ENCODE measurements at places on chromosomes 7 and 10.

DNA sequence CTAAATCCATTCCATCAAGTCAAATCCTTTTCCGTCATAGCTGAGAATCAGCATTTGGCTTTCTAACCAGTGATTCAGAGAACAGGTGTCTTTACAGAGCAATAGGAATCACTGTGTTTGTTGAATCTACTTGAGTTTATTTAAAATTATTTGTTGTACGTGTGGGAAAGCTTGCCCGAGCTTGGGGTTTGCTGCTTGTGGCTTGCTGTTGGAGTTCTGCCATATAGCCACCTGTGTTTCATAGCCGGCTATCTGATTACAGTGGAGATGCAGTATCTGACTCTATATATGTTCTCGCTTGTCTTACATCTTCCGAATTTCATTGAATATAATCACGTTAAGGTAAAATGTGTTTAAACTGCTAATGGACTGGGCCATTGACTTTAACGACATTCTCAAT, 274.3 kb upstream of the MKI67 start:
- no peak for DNase-seq

GRCh38 chr7:127760436-127761031, 108.5 kb downstream of the SND1 start:
- DNase-seq = no peak

DNA sequence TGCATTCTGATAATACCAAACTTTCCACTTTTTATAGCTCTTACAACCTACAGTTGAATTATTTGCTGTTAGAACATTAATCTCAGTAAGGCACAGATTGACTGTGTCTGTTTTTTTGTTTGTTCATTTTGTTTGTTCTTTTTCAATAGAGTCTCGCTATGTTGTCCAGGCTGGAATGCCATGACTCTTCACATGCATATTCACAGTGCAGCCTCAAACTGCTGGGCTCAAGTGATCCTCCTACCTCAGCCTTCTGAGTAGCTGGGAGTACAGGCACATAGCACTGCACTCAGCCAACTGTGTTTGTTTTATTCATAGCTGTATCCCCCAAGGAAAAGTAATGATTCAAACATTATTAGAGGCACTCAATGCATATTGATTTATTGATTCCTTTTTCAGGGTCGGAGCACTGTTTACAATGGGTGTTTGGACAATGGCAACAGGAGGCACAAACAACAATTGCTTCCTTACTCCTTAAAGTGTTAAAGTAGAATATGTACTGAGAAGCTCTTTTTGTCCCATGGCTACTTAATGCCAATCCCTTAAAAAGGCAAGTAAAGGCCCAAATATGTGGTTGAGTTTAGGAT, 61.1 kb downstream of the SNX13 start:
- DNase-seq = no peak

DNA sequence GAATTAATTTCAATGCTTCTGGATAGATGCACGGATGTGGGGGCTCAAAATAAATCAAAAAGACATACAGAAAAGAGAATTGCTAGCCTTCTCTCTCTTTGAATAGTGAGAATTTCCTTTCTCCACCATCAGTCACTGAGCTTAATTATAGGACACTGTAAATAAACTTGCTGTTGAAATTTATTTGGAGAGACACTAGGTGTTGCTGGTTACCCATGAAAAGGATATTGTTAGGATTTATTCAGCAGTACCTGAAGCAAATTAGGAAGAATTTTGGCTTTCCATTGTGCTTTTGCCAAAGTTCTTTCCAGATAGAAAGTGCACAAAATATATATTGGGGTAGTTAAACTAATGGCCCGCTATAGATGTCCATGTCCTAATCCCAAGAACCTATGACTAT, 27.6 kb downstream of the GCC1 start:
- no peak for DNase-seq

DNA sequence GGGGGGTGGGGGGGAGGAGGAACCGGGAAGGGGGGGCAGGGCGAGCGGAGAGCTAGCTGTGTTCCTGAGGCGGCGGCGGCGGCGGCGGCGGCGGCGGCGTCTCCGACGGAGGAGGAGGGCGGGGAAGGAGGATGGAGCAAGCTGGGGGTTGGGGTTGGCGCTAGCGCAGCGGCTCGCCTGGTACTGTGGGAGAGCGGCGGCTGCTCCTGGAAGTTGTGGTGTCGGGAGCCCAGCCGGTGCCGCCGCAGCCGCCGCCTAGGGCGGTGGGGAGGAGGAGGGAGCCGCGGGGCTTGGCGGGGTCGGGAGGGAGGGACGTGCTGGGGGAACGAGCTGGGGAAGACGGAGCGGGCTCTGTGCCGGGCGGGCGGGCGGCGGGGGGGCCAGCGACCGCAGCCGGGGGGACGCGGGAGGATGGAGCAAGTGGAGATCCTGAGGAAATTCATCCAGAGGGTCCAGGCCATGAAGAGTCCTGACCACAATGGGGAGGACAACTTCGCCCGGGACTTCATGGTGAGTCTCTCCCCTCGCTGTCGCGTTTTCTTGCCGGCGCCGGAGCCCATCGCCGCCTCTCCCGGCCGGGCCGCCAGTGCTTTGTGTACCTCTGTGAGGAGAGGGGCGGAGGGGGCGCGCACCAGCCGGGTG, at the start of gene PTPN12:
Gene PTPN12, plus strand, starts transcription at position 160 of the 642 bp plus-strand sequence. Its CDS starts 252 bp downstream, at position 412.
- no peak for DNase-seq

GRCh38 chr10:125844751-125845221, 21.4 kb downstream of the BCCIP start:
- no peak for DNase-seq

DNA sequence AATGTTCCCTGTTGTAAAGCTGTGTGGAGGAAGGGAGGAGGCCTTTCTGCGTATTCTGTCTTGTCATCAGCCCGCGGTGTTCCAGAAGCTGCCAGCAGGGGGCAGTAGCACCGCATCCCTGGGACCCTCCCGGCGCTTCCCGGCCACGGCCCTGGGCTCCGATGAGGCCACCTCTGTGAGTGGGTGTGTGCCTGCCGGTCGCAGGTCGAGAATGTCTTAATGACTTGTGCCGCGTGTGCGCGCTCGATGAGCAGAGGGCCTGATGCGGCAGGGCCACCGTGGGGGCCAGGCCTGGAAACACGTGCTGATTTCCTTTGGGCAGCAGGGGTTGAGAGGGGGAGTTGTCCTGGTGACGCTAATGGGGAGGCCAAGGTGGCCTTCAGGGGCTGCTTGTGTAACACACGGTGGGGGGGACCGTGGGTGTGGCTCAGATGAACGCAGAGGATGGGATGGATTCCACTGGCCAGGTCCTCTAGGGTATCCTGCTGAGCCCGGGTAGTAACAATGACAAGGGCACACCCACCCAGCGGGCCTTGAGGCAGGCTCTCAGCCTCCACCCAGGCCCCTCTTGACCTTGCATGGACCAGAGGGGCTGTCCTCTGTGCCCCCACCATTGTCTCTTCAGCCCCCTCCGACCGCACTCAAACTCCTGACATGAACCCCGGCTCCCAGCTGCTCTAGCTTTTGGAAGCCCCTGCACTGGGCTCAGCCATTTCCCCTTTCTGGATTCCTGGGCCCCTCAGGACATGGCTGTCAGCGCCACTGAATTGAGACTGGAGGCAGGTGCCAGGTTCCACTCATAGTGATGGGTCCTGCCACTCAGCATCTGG, 135.9 kb upstream of the PODXL start:
- no peak for DNase-seq

- no peak for DNase-seq
These were observed 14.9 kb downstream of the DLG5 start for GRCh38 chr10:77911535-77912123.

GRCh38 chr10:60427709-60428386, 38.2 kb upstream of the ANK3 start:
- DNase-seq = no peak

DNA sequence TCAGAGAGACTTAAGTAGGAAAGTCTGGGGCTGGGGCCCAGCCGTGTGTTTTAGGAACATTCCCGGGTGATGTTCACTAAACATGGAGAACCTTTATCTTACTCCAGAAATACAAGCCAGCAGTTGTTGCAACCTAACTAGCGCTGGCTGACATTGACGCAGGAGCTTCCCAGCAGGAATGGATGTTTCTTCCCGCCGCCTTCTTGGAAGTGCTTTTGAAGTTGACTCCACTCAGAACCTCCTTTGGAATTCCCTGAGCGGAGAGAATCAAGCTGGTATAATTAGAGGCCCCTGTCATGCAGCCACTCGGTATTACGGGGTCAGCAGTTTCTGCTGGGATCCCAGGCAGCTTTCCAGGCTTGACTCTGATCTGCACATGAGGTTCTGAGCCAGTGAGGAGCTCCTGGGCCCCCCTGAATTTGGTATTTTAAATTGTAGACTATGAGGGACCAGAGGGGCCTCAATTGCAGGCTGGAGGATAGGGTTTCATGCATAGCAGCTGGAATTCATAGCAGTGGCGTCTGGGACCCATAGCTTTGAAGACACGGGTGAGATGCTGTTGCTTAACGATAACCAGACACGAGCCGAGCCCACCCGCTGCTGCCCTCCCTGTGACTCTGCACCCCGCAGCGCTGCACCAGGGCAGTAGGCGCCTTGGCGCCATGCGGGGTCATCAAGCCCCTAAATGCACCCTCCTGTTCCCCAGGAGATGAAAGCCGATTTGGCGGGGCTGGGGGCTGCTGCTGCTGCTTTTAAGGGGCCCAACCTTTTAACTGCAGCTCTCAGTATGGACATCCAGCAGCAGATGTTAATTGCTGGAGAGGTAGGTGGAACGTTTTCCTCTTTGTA, 61.8 kb downstream of the EEPD1 start:
- DNase-seq = no peak

GRCh38 chr7:128221929-128222403, 19.1 kb upstream of the LEP start:
- peak; percentile 26 for DNase-seq

GRCh38 chr7:70647801-70648498, 484.0 kb upstream of the GALNT17 start:
- no peak for DNase-seq

DNA sequence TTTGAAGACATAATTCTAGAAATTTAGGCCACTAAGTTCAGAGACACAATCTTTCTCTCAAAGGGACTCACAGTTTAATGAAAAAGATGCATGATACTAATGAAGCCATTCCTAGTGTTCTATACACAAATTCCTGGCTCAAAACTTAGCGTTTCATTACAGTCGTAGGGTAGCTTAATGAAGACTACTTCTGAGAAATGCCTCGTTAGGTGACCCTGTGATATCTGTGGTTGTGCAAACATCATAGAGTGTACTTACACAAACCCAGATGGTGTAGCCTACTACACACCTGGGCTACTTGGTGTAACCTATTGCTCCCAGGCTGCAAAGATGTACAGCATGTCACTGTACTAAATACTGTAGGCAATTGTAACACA, 488 bp upstream of the CHCHD3 start:
- DNase-seq = no peak

GRCh38 chr10:7520507-7521485, 110.0 kb upstream of the SFMBT2 start:
- DNase-seq = no peak

DNA sequence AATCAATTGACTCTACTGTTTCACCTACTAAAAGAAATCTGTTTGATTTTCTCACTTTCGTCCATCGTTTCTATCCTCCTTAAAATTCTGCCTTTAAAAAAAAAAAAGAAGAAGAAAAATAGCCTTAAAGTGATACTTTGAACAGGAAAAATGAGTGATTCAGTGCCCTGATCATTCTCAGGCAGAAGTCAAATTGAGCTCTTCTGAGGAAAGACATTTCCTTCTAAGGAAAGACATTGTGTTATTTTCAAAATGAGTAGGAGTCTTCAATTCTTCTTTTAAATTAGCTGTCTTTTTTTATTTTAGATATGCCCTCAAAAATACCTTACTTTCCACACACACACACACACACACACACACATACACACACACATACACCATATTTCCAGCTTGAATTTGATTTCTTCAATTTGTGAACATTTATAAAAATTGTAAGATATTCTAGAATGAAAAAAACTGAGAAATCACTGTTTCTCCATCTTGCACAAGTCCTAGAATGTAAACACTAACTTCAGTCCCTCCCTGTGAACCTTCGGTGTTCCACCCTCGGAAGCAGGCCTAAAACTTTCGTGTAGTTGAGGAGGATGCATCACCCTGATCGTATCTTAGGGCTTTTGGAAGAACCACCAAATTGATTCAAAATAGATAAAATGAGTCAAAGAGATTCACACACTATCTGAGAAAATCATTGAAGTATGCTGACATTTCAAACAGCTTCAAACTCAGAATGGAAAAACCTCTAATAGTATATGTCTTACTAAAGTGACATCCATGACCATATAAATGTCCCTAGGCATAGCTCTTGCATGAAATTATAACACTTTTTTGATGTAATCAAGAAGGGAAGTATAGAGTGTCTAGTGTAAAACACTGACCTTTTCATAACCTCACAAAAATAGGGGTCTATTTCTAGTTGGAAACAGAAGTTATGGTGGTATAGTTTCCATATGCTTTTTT, 270.8 kb downstream of the GATA3 start:
- no peak for DNase-seq

DNA sequence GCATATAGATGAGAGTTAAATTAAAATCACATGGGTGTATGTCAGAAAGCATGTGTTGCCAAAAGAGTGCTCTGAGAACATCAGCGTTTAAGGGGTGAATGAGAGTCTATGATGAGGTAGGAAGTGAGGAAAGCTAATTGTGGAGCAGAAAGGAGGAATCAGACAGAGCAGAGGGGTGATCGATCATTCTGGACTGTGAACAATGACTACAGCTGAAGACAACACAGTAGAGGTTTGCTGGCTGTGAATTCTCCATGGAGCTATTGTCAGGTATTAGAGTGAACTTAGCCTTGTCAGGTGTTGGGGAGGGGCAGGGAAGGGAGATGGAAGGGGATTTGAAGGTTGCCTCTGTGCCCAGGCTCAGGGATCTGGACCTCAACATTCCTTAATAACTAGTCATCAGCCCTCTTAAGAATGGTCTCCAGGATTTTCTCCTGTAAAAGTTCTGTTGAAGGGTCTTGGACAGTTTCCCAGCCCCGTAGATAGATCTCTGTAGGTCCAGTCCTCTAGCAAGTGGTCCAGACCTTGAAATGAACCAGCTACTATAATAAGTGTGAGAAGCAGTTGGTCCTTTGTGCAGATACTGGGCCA, 57.1 kb downstream of the KIF5B start:
- DNase-seq = no peak

DNA sequence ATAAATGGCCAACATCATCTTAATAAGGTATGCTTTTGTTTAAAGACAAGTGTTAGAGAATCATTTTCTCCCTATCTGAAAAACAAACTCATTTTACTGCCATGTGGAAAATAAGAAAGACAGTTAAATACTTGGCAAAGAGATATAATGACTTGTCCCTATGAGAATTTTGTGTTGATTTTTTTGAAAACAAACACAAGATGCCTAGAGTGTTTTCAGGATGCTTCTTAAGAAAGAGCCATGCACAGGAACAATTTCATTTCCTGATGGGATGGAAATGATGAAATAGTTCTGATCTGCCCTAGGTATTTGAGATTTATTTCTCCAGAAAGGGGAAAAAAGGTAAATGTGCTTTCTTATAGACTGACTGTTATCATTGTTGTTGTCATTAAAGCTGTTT, 237.5 kb upstream of the GNAI1 start:
- no peak for DNase-seq

GRCh38 chr7:117951691-117952280, 78.5 kb upstream of the CTTNBP2 start:
- no peak for DNase-seq

DNA sequence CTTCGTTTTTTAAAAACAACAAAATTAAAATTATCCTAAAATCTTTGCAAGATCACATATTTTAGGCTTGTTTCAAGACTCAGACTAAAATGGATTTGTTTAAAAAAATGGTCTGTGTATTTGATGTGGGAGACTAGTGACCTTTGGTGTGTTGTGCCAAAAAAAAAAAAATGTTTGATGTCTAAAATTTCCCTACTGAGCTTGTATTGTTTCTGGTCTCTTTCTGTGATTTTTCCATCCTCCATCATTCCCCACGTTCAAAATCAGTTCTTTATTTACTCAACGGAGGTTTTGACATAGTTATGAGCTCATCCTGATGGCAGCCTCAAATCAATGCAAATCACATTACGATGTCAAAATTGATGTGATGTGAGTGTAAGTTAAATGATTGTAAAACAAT, 326.2 kb downstream of the RNLS start:
- no peak for DNase-seq

All from MV-4-11 (cell line).